H7 (cell line): ENCODE measurements at places on chromosomes 2 and 18. TPM values are rescaled to one million over a fixed set of nuclear protein-coding genes. Genes with fewer than 3 reads are reported as not detected.

Gene ANKRD62
- not detected in 2 replicates for total RNA-seq

Gene MROH2A
- total RNA-seq: not detected in 2 replicates

Gene FLACC1
- total RNA-seq: not detected in 2 replicates

Gene PJVK
- 0.63 and 1.2 TPM in 2 replicates for total RNA-seq

Gene CTLA4
- total RNA-seq: not detected in 2 replicates

Gene PARD3B
- 1.4 and 2.3 TPM in 2 replicates for total RNA-seq

Gene DSG4
- total RNA-seq: not detected in 2 replicates

Gene LINC00305
- total RNA-seq: not detected in 2 replicates

Gene SLC4A3
- 6.9 and 8.2 TPM in 2 replicates for total RNA-seq

Gene OBSL1
- total RNA-seq: 155 and 158 TPM in 2 replicates

Gene DNAJC5G
- not detected in 2 replicates for total RNA-seq

Gene NCKAP5
- total RNA-seq: 0.15 and 0.55 TPM in 2 replicates

Gene TIGD1
- total RNA-seq: 5.0 and 8.0 TPM in 2 replicates

Gene REG3G
- total RNA-seq: not detected in 2 replicates

Gene DSC1
- 0.04 TPM in 1 of 2 replicates, not detected in the other for total RNA-seq

Gene DNAH6
- total RNA-seq: 0.04 and 0.10 TPM in 2 replicates

Gene IL1R1
- total RNA-seq: 0.04 and 1.0 TPM in 2 replicates

Gene ACSL3
- total RNA-seq: 83.5 and 108 TPM in 2 replicates

Gene FRZB
- total RNA-seq: 0.15 and 1.5 TPM in 2 replicates

Gene CTIF
- total RNA-seq: 9.8 and 25.7 TPM in 2 replicates

Gene IL36RN
- not detected in 2 replicates for total RNA-seq

Gene ASB18
- not detected in 2 replicates for total RNA-seq

Gene SLC23A3
- not detected in 2 replicates for total RNA-seq

Gene SCN2A
- total RNA-seq: under 0.01 TPM in 1 of 2 replicates, not detected in the other

Gene APCDD1
- 26.8 and 40.2 TPM in 2 replicates for total RNA-seq

Gene LYG2
- not detected in 2 replicates for total RNA-seq

Gene PSME4
- total RNA-seq: 57.9 and 71.4 TPM in 2 replicates

Gene TRAK2
- 9.0 and 11.4 TPM in 2 replicates for total RNA-seq

Gene C2orf78
- total RNA-seq: 0.15 TPM in 1 of 2 replicates, not detected in the other

Gene SCN3A
- total RNA-seq: not detected in 2 replicates

Gene CTAGE1
- 0.04 TPM in 1 of 2 replicates, not detected in the other for total RNA-seq

Gene RIT2
- total RNA-seq: 0.17 and 0.26 TPM in 2 replicates

Gene GALM
- total RNA-seq: 21.8 and 25.9 TPM in 2 replicates

Gene LRRC30
- total RNA-seq: not detected in 2 replicates

Gene CRYGD
- total RNA-seq: 5.2 and 5.5 TPM in 2 replicates

Gene ZBTB7C
- total RNA-seq: 0.15 and 0.38 TPM in 2 replicates

Gene MYCN
- total RNA-seq: 48.4 and 49.9 TPM in 2 replicates

Gene RAB17
- total RNA-seq: 23.3 and 25.5 TPM in 2 replicates

Gene SERPINB11
- not detected in 2 replicates for total RNA-seq

Gene CXCR1
- total RNA-seq: not detected in 2 replicates

Gene IL37
- total RNA-seq: 0.62 and 1.00 TPM in 2 replicates

Gene TGIF1
- total RNA-seq: 329 and 333 TPM in 2 replicates

Gene TMEM37
- 4.2 and 5.0 TPM in 2 replicates for total RNA-seq

Gene TDRD15
- not detected in 2 replicates for total RNA-seq

Gene SLC9A2
- 0.03 TPM in 1 of 2 replicates, not detected in the other for total RNA-seq

Gene C1QL2
- 0.28 and 0.59 TPM in 2 replicates for total RNA-seq

Gene NTSR2
- not detected in 2 replicates for total RNA-seq

Gene UGT1A4
- total RNA-seq: 0.07 TPM in 1 of 2 replicates, not detected in the other

Gene ZNF236
- 9.1 and 12.0 TPM in 2 replicates for total RNA-seq

Gene IL1A
- 0.11 and 0.38 TPM in 2 replicates for total RNA-seq

Gene RUFY4
- not detected in 2 replicates for total RNA-seq

Gene AP1S3
- total RNA-seq: 3.3 and 4.6 TPM in 2 replicates
